ENCODE measurements at places on chromosomes 3 and 15. TPM values are rescaled to one million over a fixed set of nuclear protein-coding genes. Genes with fewer than 3 reads are reported as not detected.

GNAT1 gene
- not detected for total RNA-seq

MUC4 gene
- 0.15 TPM for total RNA-seq

GRCh38 chr3:139721370-139721769 lies 43.6 kb upstream of the NMNAT3 start:
- no peak for DNase-seq

KBTBD13 gene
- not detected for total RNA-seq

GRCh38 chr3:101252945-101253344 lies 67.4 kb downstream of the IMPG2 start:
- DNase-seq = no peak

GP5 gene
- total RNA-seq = 0.24 TPM

ITPKA gene
- total RNA-seq = 4.7 TPM

DNA sequence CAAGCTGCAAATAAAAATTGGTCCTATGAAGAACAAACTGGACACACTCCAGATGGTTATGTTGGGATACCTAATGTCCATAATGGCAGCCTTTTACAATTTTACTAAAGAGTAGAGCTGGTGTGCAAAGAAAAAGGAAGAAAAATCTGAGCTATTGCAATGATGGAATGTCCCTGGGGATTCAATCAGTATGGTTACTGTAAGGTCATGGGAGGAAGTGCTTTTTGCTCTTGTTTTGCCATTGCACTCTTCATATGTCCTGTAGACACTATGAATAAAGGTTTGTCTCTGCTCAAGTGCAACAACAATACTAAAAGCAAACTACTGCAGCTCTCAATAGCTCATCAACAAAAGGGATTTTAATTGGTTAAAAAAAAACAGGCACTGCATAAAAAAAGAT lies 5.4 kb downstream of the PFN2 start:
- no peak for DNase-seq

DNA sequence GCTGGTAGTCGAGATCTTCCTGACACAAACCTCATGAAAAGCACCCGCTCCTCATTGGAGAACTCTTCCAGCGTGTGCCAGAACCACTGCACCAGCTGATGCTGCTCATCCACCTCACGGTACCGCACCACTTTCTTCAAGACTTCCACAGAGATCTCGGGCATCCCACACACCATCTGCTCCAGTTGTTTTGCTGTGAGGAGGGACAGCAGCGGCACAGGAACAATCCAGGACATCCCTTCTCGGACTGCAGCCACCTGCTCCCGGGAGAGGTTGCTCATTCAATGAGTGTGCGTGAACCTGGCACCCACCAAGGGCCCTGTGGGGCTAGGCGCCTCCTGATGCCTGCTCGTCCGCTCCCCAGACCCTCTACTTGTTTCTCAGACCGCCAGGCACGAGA lies 15.1 kb downstream of the FBXL22 start:
- DNase-seq = no peak

GRCh38 chr15:91884606-91885005 lies 31.1 kb downstream of the SLCO3A1 start:
- no peak for DNase-seq

DNA sequence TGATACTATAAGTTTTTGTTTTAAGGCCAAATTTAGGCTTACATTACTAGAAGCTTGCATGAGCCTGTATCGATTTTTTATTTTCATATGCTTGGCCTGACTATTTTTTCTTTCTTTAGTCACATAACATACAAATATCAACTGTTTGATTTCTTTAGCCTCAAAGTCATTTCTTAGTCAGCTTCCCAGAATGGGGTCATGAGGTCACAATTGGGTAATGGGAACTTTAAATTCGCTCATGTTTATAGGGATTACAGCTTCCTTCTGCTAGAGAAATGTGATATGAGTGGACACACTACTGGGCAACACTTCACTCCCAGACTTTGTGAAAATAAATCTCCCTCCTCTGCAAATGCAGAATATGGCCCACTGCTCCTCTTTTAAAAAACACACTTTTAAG lies 9.1 kb upstream of the TIPARP start:
- no peak for DNase-seq

GRCh38 chr3:195559723-195560409 lies 16.7 kb upstream of the PPP1R2 start:
- no peak for DNase-seq

TRPM1 gene
- not detected for total RNA-seq

- peak; percentile 10 for DNase-seq
Observed at GRCh38 chr3:127800508-127800907, 21.8 kb downstream of the MGLL start.

DNA sequence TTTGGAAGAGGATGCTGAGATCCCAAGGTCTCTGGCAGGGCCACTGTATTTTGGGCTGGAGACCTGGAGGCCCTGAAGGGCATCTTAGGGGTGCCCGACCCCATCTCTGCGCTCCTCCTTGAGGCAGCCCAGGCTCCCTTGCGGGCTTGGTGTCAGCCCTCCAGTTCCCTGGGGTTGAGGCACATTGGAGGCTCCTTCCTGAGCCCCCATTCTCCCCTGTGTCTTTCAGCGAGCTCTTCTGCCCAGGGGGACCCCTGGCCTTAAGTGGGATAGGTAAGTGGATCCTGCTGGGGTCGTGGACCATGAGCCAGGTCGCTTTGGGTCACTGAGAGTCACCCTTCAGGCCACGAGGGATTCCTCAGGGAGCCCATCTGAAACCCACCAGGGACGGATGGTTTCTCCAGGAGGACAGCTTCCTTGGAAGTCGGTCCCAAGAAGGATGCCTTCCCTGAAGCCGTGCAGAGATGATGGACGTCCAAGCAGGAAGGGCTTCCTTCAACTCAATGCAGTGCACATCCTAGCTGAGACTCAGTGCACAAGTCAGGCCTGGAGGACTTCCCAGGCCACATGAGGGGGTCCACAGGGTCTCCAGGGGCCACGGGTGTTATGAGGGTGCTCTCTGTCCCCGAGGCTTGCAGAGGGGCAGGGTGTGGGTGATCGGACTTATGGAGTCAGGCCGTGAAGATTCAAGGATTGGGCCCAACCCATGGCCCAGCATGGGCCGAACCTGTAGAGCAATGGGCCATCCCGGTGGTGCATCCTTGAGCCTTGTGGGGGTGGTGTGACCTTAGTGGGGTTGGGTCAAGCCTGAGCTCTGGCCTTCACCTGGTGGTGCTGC lies 224.3 kb downstream of the SNRPN start:
- peak; percentile 2 for DNase-seq

- DNase-seq = no peak
Observed at GRCh38 chr3:93989241-93989640, 9.3 kb downstream of the ARL13B start.

ACP3 gene
- not detected for total RNA-seq

CCR3 gene
- not detected for total RNA-seq

- no peak for DNase-seq
Observed at GRCh38 chr3:95134693-95135413, 1072.0 kb downstream of the NSUN3 start.

SLC9C1 gene
- total RNA-seq = not detected

DNA sequence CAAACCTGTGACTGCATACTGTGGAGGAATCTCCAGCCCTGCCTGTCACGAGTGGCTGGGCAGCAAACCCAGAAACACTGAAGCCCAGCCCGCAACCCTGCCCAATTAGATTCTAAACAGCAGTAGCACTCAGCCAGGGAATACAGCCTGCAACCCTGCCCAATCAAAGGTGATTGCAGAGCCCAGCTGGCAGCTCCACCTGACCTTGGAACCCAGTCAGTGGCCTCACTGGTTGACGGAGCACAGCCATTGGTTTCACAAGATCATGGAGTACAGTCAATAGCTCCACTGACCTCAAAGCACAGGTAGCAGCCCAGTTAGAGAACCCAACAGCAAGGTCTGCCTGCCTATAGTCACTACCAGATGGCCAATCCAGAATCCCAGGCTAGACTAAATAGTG lies 35.2 kb upstream of the MYLK start:
- no peak for DNase-seq

- DNase-seq = no peak
Observed at GRCh38 chr3:155231792-155232191, 61.7 kb downstream of the STRIT1 start.

ATP13A5 gene
- not detected for total RNA-seq

DNA sequence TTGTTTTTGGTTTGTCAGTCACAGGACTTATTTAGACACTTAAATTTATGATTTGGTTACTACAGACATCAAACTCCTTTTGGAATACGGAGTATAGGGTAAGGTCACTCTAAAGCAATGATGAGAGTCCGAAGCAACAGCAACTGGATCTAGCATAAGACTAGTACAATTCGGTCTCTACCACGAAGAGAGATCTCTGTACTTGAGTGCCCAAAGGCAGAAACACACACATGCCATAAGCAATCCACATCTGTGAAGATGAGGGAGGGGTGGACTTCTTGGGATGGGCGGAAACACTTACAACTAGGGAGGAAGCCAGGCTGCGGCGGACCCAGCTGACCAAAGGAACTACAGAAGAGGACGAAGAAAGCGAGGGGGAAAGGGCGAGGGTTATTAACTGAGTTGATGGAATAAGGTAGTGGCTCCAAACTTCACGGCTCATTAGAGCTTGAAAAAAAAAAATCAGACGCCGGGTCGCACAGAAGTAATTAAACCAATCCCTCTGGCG lies 595 bp downstream of the DPH6 start:
- DNase-seq = peak; percentile 29

GOLGA6L7 gene
- total RNA-seq = not detected

GRCh38 chr15:76147906-76148570 lies 88.3 kb downstream of the TMEM266 start:
- peak; percentile 79 for DNase-seq

- DNase-seq = no peak
Observed at GRCh38 chr3:119352863-119353527, 58.8 kb downstream of the ARHGAP31 start.

DNA sequence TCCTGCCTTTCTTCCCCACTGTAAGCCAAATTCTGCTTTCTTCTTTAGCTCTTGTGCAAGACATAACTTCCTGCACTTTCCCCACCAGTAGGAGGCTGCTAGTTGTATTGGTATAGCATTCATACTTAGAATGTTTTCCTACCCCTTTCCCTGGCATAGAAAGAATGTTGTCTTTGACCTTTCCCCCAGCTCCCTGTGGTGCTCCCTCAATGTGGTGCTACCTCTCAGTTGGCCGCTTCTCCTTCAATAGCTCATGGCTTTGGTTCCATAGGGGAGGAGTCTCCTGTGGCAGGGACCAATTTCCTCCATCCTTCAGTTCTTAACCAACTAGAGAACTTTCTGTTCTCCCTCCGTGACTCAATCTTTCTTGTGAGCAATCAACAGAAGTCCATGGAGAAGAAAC lies 67.5 kb upstream of the AKAP13 start:
- DNase-seq = no peak

DNA sequence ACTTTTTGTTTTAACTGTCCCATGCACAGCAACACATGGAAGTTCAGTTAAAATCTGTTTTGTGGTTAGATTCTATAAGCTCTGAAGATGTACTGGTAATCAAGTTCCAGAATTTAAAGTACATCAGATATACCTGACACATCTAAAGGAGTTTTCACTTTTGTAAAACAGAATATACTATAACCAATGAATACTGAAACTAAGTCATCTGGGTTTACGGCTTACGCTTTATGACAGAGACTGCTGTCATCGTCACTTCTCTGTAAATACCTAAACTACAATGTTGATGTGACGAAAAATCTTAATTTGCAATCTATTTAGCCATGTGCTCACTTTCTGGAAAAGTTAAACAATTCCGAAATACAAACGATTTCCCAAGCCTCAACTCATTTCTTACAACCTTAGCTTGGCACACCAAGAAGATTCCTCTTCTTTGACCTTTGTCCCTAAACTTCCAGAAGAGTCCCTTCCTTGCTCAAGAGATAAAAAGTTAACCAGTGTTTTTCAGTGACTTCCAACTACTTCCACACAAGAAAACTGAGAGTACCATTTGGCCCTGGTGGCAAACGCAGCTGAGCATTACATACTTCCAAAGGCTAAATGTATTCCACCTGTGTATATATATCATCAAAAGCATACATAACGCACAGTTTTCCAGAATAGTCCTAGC lies 56.8 kb upstream of the NEK10 start:
- DNase-seq = no peak

DNA sequence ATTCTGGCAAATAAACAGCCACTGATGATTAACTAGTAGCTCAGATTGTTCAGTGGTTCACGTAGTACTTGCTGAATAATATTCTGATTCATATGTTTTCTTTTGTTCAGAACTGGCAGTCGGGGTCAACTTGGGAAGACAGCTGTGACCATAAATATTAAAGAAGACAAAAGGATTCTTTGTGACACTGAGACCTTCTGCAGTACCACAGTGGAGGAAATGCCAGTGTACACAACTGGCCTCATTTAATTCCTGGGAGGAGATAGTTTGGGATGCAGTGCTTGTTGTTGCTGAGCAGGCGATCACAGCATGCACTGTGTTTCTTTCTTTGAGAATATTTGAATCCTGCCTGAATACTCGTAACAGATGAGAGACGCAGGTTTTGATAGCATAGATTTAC lies 26.7 kb upstream of the MCF2L2 start:
- DNase-seq = no peak

DNA sequence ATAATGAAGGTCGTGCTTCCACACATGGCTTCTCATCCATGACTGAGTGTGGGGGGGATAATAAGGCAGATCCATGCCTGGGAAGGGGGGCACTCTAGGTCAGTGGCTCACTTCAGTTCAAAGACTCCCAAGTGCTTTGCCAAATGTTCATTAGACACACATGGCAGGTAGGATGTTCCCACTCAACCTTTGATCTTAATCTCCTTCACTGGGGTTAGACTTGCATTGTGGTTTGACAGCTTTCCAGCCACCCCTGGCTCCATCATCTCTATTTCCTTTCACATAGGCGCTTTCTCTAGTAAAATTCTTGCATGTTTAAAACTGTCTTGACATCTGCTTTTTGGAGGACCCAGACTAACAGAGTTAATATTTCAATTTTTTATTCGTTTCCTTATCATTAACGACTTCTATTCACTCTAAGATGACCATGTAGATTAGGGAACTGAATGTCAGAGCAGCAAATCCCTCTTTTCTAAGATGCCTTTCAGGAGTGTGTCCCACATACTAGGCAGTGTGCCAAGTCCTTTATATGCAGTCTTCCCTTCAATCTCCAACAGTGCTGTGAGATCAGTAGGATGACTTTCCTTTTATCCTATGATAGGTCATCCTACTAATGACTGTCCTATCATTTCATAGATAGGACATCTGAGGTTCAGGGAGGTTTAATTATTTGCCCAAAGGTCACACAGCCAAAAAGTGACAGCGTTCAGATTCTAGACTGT lies 57.9 kb downstream of the BTD start:
- no peak for DNase-seq

DNA sequence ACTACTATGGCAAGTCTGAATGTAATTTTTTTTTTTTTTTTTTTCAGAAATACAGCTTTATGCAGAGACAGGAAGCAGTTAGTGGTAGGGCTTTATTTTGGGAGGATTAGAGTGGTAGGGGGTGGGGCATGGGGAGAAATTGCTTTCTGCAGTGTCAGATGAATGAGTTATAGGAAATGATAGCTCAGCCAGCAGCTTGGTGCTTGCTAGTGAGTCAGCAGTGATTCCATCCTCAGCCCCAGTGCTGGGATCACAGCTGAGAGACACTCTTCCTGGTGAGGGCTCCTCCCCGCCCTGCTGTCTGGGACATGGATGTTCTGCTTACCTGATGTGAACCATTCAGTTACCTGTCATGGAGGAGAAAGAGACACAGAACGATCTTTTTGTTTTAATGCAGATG lies 39.6 kb downstream of the SEMA6D start:
- no peak for DNase-seq
